ENCODE measurements at places on chromosomes 16 and 17.

- DNase-seq = peak; percentile 31
These were observed 86.5 kb upstream of the LHX1 start for GRCh38 chr17:36850790-36851189.

- no peak for DNase-seq
These were observed 3.6 kb downstream of the RNF112 start for GRCh38 chr17:19414396-19415280.

GRCh38 chr17:78111727-78112517 lies 16.6 kb downstream of the TMC6 start:
- DNase-seq = no peak

DNA sequence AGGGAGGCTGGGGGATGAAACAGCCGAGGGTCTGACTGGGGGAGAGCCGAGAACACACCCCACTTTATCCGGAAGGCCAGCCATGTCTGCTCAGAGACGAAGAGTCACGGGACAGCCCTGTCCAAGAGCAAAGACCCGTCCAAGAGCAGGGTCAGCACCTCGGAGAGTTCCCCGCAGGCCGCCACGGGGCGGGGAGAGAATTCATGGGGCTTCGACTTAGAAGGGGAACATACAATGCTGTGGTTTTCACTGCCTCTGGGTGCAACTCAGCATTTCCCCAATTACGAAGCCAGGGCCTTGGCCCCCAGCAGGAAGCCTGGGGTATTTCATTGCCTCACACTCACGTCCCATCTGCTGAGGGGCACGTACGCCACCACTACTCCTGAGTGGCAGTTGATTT lies 59.3 kb downstream of the JPH3 start:
- DNase-seq = peak; percentile 28

DNA sequence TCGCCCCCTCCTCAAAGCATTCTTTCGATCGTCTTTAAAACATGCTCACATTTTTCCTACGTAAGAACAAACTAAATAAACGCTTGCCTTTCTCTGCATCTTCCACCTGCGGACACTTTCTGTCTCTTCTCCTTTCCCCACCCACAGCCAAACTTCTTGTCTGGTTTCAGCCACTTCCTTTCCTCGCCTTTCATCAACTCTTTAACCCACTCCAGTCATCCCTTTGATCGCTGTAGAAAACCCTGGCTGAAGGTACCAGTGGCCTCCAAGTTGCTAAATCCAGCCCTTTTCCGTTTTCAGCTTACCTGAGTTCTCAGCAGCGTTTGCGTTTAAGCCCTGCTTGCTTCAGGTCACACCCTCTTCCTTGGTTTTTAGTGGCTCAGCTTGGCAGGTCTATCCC lies 483 bp downstream of the RPA1 start:
- no peak for DNase-seq

DNA sequence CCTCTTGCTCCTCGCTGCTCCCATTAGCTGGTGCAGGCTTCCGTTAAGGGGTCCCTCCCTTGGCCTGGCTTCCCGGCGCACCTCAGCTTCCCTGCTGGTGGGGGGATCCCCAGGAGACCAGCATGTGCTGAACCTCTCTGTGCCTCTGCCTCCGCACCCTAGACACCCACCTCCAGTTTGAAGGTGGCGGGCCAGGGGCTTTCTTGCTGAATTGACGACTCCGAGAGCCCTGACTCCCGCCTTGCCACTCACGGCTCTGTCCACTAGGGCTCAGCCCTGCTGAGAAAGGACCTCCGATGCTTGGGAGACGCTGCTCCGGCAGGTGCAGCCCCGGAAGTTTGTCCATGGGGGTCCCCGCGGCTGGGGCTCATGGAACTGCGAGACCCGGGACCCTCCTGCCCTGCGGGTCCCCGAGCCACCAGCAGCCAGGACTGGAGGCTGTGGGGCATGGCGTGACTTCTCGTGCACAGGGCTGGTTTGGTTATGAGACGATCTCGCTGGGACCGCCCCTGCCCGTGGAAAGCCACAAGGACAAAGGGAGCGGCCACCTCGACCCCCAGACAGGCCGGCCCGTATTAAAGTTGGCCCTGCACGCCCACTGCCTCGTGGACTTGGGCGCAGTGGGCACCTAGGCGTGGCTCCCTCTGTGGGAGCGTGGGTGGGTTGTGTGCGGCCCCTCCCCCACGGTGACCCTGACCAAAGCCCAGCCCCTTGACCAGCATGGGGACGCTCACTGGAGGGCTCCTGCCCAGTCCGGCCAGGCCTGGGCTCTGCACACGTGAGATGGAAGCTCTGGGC lies 8.1 kb downstream of the CHMP6 start:
- no peak for DNase-seq

GRCh38 chr17:71964559-71964958 lies 156.3 kb upstream of the SOX9 start:
- DNase-seq = no peak

- DNase-seq = no peak
These were observed 107.0 kb downstream of the ANKRD11 start for GRCh38 chr16:89383095-89384003.

DNA sequence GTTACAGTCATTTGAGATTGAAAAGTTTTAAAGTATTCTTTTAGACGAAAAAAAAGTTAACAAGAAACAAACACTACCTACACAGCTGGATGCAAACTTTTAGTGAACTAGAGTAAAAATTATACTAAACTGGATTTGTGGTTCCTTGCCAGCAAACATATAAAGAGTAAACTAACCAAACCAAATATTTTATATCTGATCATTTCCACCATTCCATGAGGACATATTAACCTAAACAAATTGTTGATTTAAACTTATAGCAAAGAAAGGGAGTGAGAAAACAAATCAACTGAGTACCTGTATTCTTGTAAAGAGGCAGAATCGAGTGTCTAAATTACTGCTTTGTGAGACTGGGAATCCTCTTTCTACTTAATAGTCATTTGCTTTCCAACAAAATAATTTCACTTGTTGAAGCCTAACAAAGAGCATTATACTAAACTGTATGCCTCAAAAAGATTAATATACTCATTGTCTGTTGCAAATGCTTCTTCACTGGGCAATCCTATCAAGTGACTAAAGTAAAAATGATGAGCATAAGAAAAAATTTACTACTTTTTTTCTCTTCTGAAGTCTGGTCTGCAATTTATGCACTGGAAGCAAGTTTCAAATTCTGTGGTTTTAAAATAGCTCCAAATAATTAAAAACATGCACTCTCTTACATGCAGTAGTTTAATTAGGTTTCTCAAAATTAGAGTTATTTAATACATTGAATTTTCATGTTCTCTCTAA lies 37.5 kb downstream of the AKAP10 start:
- no peak for DNase-seq

GRCh38 chr17:79046197-79046915 lies 22.4 kb downstream of the C1QTNF1 start:
- no peak for DNase-seq

DNA sequence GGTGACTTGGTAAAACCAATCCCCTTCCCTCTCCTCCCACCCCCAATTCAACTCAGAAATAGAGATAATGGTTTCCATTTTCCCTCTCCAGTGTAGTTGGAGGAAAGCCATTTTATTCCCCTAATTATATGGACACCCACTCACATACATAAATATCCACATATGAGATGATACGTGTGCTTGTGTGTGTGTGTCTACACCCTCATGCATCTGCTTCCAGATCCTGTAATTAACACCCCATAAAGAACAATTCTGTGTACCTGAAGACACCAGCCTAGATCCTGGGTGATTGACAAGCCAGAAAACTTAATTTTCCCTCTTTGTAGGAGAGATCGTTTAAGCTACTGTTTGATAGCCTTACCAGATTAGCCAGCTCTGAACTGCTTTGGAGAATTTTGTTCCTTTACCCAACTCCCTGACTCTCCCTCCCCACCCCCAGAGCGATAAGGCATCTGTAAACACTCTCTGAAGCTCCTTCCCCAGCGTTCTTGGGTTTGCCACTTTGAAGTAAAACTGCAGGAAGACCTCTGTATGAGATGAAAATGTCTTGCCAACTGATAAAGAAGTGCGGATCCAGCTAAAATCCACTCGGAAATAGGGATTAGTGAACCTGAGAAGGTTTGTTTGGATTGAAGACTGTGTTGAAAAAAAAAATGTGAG lies 175.7 kb downstream of the RGS9 start:
- no peak for DNase-seq

GRCh38 chr17:61399131-61400065 lies at the start of gene TBX2:
TSS of gene TBX2 (plus strand) at chr17:61399843. CDS start at chr17:61400177, 334 bp downstream.
- DNase-seq = no peak

Measured in stimulated activated CD4-positive, alpha-beta T cell treated with anti-CD3 and anti-CD28 coated beads, Interleukin-2, amount 100 ng/mL, for 24 hours (primary cell).